ENCODE measurements at places on chromosomes 3 and 15.

GRCh38 chr3:133278260-133279043, 121.4 kb upstream of the BFSP2 start:
- no peak for DNase-seq

DNA sequence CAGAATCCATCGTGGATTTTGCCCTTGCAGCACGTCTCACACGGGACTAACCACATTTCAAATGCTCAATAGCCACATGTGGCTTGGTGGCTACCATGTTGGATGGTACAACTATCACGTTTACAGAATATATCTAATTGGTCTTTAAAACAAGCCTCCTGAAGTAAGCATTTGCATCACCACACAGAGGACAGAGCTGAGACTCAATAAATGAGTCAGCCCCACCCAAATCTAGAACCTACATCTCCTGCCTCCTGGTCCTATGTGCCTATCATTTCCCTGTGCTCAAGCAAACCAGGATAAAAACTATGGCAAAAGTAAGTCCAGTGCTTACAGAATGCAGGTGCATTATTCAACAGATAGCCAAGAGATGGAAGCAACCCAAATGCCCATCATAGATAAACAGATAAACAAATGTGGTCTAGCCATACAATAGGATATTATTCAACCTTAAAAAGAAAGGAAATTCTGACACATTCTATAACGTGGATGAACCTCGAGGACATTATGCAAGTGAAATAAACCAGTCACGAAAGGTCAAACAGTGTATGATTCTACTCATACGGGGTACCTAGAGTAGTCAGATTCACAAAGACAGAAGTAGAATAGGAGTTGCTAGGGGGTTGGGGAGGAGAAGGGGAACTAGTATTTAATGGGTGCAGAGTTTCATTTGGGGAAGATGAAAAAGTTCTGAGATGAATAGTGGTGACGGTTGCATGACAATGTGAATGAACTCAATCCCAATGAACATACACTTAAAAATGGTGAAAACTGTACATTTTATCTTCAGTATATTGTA, 43.9 kb downstream of the SRGAP3 start:
- no peak for DNase-seq

- DNase-seq = peak; percentile 86
These were observed 365.9 kb upstream of the THBS1 start for GRCh38 chr15:39215015-39215414.

DNA sequence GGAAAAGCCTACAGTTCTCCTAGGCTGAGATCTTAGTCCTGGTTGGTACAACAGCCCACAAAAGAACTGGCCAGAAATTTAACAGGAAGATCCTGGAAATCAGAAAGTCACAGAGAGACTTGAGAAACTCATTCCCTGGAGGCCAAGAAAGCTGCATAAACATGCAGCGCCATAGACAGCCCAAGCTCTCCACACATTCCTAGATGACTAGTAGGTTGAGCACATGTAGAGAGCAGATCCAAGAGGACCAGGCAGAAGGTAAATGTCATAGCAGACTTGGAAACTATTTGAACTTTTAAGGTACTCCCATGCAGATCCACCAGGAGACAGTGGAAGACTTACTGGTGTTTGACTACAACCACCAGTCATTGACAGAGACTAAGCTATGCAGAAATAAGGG, 18.4 kb downstream of the KBTBD12 start:
- no peak for DNase-seq

- DNase-seq = no peak
These were observed 40.4 kb downstream of the KIF15 start for GRCh38 chr3:44802011-44802410.

- DNase-seq = no peak
These were observed 522.8 kb downstream of the NLGN1 start for GRCh38 chr3:173920386-173920785.

- DNase-seq = peak; percentile 48
These were observed 55.3 kb upstream of the P2RY1 start for GRCh38 chr3:152779653-152780052.

GRCh38 chr3:188649521-188649920, 495.6 kb downstream of the LPP start:
- DNase-seq = no peak

GRCh38 chr3:187777331-187777941, 32.2 kb upstream of the BCL6 start:
- DNase-seq = no peak

- no peak for DNase-seq
These were observed 148.5 kb upstream of the ICE2 start for GRCh38 chr15:60627298-60627943.

GRCh38 chr3:190036631-190037030, 84.1 kb downstream of the P3H2 start:
- DNase-seq = no peak

DNA sequence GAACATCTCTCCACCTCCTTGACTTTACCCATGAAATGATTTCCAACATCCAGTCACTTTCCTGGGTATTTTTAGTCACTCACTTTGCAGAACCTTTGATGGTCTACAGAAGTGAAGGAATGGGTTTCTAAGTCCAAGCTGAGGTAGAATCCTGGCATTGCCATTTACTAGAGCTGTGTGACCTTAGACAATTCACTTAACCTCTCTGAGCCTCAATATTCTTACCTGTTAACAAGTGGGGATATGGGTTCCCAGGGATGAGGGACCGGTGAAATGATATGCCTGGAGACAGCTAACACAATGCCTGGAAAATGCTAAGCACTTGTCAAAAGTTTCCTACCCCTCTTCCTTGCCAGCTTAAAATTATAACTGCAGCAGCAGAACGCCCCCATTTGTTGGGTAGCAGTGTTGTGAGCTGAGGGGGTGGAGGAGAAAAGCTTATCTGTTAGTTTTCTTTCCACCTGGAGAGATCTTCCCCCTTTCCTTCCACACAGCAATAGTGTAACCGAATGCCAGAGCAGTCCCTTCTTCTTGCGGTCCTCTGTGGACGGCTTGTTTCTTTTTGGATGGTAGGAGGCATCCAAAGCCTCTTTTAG, 319.2 kb upstream of the LRRFIP2 start:
- no peak for DNase-seq

Data from hindlimb muscle (tissue), 1 donor.